NCI-H345 (cell line): ENCODE measurements at places on chromosomes 2 and 18.

DNA sequence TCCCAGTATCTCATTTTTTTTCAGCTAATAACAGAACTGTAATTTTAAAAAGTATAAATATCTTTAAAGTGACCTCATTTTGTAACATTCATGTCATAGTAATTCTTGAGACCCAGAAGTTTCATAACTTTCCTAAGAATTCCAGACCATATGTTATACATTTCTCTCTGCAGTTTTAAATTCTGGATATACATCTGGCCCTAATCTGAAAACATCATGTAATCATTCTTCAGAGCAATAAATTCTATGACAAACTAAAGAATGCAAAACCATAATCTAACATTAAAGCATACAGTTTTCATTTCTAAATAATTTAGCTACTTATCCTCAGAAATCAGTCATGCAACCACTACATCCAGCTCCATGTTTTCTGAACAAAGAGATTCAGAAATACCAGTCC lies 198.3 kb upstream of the SLC35G4 start:
- DNase-seq, result no peak

DNA sequence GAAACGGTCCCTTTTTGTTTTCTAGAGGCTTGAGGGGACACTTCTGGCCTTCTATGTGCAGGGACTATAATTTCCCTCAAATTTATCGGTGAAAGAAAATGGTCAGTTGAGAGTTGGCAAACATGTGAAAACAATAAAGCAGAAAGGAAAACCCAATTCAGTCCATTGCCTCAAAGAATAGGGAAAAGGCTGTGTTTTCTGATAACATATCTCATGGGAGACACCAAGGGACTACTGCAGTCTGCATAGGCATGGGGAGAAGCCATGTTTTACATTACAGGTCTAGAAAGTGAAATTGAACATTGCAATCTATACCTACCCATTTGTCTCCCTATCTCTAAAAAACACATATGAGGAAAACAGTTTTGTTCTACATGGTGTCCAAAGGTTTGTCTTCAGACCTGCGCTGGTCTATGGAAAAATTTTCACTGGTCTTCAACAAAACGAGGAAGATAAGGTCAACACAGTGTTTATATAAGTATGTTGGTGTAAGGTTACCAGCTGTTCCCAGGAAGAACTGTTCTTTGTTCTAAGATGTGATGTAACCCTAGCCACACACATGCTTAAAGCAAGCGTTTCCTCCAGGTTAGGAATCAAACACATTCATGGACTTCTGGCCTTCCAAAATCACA lies 179.7 kb downstream of the MREG start:
- peak; percentile 13 for DNase-seq

DNA sequence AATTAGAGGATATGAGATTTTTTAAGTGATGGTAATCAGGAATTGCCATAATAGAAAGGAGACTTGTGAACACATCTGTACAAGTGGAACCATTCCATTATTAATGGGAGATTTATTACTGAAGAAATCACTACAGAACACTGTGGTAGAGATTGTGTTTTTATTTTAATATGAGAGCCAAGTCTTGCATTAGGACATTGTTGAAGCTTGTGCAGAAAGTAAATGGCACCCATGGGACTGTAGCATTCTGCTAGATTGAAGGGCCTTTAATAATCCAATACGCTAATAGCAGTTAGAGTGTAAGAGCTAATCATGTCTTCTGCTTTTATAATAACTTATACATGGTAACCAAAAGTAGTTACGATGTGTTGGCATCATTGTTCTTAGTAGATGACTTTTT lies 83.6 kb downstream of the VRK2 start:
- DNase-seq, result no peak

- no peak for DNase-seq
These were observed 75.7 kb downstream of the DOCK10 start for GRCh38 chr2:224966613-224967012.

GRCh38 chr2:35281702-35282101 lies 1073.9 kb upstream of the CRIM1 start:
- no peak for DNase-seq

GRCh38 chr2:231059756-231060155 lies 3.1 kb downstream of the PSMD1 start:
- DNase-seq, result no peak

GRCh38 chr2:43194121-43194869 lies 32.1 kb downstream of the ZFP36L2 start:
- no peak for DNase-seq

DNA sequence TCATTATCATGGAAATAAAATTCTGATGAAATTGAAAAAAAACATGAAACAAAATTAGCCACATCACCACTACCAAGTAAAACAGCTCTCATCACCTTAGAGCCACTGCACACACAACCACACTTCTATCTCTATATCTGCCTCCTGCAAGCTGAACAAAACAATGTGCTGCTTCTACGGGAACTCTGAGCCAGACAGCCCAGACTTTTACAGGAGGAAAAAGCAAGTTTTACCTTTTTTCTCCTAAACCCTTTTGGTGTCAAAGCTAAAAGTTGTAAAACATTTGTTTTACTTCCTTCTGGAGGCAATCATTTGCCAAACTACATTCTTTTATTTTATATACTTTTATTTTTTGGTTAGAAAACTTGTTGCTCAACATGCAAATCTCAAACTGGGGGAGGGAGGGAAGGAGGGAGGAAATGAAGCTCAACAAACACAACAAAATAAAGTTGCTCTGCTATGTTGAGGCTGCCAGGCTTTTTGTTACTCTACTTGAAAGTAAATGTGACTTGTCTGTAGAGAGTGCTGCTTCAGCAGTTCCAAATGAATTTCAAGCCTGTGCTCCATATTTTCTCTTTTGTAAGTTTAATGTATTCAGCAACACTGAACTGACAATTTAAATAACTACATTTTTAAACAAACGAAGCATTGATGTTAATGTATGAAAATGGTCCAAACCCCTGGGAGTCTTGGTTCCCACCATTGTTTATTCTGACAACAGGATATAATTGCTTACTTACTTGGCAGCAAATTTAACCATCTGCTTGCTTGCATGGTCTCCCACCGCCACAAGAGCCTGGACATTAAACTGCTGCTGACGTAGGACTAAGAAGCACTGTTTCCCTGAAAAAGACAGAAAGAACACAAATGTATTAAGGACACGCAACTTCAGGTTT lies 24.5 kb downstream of the DARS1 start:
- peak; percentile 34 for DNase-seq
